Kidney capillary endothelial cell (primary cell): ENCODE measurements at places on chromosomes 7 and 10.

DNA sequence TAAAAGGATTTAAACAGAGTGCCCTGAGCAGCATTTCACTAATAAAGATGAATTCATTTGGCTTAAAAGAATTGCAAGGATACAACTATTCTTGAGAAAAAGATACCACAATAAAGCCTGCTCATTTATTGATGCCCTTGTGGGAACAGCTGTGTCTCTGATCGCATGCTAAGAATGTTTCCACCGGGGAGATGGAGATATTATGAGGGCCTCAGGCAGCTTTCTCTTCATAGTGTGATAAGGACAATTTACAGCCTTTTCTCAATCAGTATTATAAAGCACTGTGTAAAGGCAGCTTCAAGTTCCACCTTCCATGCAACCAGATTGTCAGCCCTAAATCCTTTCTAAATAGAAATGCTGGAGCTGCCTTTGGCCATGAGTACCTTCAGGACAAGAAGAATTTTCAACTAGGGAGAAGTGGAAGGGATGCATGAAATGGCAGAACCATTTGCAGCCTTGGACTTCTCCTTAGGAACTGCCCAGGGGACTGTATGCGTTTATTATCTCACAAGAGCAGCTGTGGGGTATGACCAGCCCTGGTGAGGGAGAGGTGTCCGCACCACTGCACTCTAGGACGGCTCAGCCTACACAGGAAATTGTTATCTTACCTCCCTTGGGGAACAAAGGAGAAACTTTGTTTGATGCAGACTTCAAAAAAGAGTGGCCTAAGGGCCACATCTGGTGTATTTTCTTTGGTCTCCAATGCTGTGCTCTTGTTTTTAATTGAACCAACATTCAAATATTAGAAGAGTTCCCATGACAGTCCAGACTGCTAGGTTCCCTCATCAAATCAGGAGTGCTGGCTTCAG is 116.9 kb upstream of the PCGF5 start:
- no peak for DNase-seq

DNA sequence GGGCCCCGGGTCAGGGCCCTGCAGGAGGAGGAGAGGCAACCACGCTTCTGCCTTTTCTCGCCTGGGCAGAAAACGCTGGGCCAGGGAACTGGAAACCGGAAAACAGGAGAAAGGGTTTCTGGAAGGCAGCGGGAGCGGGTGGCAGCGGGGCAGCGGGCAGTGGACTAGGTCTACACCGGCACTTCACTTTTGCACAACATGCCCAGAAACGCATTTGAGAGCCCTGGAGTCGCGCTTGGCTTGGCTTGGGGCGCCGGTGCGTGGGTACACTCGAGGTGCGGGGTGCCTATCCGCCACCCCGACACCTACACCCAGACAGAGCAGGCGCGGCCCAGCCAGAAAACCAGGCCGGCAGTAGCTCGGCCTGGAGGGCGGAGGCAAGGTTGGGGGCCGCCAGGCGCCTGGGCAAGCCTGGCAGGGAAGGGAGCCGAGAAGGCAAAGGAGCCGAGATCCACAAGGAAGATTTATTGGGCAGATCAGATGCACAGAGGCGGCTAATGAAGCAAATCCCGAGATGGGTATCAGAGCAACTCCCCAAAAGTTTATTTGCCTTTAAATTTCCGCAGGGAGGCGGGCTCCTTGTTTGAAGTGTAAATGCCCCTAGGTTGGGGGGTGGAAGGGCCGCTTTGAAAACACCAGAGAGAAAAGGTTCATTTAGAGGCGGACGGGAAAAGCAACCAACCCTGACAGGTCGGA is 3.2 kb upstream of the PAX2 start:
- no peak for DNase-seq

- DNase-seq = no peak
These were observed 21.7 kb downstream of the AQP1 start for GRCh38 chr7:30933124-30933974.

- no peak for DNase-seq
These were observed 93.2 kb downstream of the CFTR start for GRCh38 chr7:117572856-117573620.

DNA sequence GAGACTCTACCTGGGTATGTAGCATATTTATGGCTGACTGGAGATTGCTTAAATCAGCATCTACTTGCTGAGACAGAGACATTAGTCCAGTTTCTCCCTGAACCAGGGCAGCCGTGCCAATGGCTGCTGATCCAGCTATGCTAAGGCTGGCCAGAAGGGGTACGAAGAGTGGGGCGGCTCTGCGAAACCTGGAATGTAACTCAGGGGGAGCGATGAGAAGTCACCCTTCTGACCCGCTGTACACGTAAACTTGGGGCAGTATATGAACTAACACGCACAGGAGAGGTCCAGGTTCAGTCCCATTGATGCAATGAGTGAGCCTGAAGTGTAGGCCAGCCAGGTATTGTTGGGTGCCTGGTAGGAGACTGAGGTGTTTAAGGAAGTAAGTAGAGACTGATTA is 73.7 kb downstream of the PRR15 start:
- DNase-seq = no peak

GRCh38 chr7:74604326-74605020 is 53.0 kb upstream of the GTF2I start:
- no peak for DNase-seq

GRCh38 chr10:113119801-113120200 is 169.8 kb downstream of the TCF7L2 start:
- DNase-seq = no peak

- DNase-seq = no peak
These were observed 83.5 kb downstream of the HIPK2 start for GRCh38 chr7:139694389-139694676.

- DNase-seq = no peak
These were observed 154.3 kb downstream of the ZNF365 start for GRCh38 chr10:62528441-62528840.

- DNase-seq = no peak
These were observed 206.3 kb downstream of the MDFIC start for GRCh38 chr7:115128154-115128553.

DNA sequence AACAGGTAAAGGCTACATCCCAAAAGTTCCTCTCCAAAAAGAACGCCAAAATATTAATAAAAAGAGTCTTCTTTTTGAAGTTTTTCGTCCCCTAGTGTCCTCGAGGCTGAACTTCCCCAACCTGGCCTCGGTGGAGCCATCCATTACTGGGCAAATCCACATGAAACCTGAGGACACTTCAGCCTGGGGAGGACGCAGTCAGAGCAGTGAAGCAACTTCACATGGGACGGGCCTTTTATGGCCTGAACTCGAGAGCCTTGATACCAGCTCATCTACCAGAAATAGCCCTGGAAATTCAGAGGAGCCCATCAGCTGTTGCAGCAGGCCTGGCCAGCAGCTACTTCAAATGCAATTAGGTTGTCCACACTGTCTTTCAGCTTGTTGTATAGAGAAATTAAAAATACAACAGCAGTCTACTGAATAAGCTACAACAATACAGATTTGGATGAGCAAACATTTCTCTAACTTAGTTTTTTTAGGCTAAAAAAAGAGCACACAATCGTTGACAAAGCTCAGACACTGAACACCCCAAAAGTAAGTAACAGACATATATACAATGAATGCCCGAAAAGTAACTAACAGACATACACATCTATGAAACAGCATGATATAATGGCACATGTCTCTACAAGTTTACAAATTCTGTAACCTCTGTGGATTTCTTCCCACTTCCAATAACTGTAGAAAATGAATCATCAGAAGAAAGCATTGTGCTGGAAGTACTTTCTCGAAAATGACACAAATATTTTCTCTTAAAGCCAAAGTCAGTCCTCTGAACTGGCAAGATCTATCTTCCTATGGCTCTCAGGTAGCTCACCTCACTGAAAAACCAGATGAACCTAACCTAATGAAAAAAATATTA is at the start of gene SVIL:
TSS of gene SVIL (minus strand) at position 208 of the 862 bp plus-strand sequence. CDS start 79,913 bp downstream, outside the sequence.
- peak; percentile 53 for DNase-seq

GRCh38 chr7:42227936-42228591 is 8.9 kb downstream of the GLI3 start:
- DNase-seq = no peak

- no peak for DNase-seq
These were observed 2.3 kb upstream of the SH2B2 start for GRCh38 chr7:102284399-102284798.

DNA sequence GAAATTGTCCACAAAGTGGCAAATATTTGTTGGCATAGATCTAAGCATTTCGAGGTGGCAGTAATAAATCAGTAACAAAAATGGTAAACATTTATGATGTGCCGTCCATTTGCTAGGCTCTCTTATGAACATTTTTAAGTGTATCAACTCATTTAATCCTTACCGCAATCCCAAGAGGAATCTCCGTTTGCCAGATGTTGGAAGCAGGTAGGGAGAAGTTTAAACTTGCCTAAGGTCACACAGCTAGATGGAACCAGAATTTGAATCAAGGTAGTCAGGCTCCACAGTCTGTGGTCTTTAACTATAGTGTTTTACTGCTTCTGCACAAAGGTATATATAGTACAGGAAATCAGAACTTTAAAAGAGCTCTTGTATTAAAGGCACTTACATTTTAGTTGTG is 2.6 kb downstream of the MKLN1 start:
- no peak for DNase-seq

GRCh38 chr7:134932707-134933370 is 53.5 kb upstream of the AGBL3 start:
- DNase-seq = no peak

DNA sequence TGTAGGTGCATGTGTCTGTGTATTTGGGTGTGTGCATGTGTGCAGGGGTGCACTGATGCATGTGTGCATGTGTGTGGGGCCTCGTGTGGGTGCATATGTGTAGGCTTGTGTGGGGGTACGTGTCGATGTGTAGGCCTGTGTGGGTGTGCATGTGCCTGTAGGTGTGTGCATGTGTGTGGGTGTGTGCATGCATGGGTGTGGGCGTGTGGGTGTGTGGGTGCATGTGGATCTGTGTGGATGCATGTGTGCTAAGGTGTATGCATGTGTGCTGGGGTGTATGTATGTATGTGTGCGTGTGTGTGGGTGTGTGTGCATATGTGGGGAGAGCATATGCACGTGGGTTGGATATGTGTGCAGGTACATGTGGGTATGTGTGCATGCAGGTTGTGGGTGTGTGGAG is 73.2 kb downstream of the NKX6-2 start:
- DNase-seq = no peak

- no peak for DNase-seq
These were observed 8.1 kb upstream of the RABGEF1 start for GRCh38 chr7:66732439-66732838.

GRCh38 chr10:108384378-108384777 is 1219.9 kb upstream of the SORCS1 start:
- DNase-seq = no peak

DNA sequence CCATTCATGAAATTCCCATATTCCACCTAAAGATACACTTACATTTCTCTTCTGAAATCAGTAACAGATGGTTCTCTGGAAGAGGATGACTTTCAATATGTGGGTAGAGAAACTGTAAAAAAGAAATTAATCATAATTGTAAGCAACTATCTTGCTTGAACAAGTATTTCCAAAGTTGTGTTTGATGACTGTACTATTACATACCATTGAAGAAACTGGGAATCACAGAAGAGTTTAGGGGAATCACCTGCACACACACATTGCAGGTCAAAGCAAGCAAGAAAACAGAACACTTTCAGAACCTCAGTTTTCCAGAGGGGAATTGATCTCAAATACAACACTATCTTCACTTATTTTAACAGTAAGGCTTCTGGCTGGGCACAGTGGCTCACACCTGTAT is 33.6 kb downstream of the GSAP start:
- DNase-seq = no peak

GRCh38 chr10:84511709-84512285 is 183.4 kb downstream of the CCSER2 start:
- no peak for DNase-seq

GRCh38 chr7:3984456-3984855 is 683.4 kb downstream of the SDK1 start:
- DNase-seq = no peak

- no peak for DNase-seq
These were observed 56.0 kb downstream of the TAX1BP1 start for GRCh38 chr7:27795977-27796376.

DNA sequence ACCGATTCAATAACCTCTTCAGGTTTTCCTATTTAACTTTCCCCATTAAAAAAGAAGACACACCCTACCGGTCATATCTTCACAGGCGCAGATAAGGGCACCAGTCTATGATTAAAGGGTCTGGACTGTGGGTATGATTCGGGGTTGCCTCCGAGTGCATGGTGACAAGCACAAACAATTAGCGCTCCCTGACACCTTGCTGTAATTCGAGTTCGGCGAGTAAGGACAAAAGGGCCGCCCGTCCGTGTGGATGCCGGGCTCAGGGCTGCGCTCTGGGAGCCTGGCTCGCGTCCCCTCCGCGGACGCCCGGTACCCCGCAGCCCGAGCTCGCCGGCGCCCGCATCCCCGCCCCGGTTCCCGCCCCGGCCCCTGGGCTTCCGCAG is 111.9 kb upstream of the RHEB start:
- peak; percentile 41 for DNase-seq

- DNase-seq = no peak
These were observed 316.7 kb upstream of the SORCS1 start for GRCh38 chr10:107481224-107481623.

- DNase-seq = no peak
These were observed 112.9 kb upstream of the CAV2 start for GRCh38 chr7:116386674-116387073.

DNA sequence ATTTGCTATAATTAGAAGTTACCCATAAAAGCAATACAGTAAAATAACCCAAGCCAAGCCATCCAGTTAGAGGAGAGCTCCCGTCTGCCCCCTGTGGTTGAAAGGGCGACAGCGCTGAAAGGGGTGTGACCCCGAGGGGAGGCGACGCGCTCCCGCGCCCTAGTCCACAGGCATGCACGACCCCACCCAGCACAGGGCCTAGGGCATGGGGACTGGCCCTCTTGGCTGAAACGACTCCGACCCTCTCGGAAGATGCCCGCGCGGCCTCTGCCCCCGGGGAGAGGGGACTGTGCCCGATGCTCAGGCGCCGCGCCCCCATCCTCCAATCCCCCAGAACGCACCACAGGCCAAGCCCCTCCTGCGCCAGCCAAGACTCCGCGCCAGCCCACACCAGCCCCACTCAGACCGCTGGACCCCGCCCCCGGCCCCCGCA is 64.0 kb downstream of the CSGALNACT2 start:
- peak; percentile 26 for DNase-seq
